ENCODE measurements at places on chromosomes 1 and 21. TPM values are rescaled to one million over a fixed set of nuclear protein-coding genes. Genes with fewer than 3 reads are reported as not detected.

GRCh38 chr21:45836268-45836655, 145.3 kb upstream of the COL6A1 start:
- DNase-seq, result no peak

- no peak for DNase-seq
Measured at GRCh38 chr1:113168946-113169345, 95.9 kb downstream of the LRIG2 start.

DNA sequence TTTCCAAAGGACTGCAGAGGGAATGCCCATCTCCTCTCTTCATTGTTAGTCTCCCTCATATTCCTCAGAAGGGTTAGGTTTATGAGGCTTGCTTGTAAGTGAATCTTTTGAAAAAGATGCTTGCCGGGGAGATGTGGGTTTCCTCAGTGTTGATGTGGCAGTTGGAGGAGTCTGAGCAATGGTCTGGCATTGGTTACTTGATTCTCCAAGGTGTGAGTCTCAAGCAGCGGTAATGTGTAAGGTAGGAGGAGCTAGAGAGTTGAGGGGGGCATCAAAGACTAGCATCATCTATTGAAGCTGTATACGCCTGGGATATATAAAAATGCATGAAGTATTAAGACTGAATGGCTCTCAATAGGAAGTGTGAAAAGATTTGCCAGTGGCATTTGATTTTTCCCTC, 21.5 kb downstream of the KHDRBS1 start:
- DNase-seq, result no peak

The HHAT gene
- total RNA-seq, result 4.4 TPM

The ADORA3 gene
- total RNA-seq, result not detected
